ENCODE measurements at places on chromosomes 3 and 15. TPM values are rescaled to one million over a fixed set of nuclear protein-coding genes. Genes with fewer than 3 reads are reported as not detected.

The IL5RA gene
- total RNA-seq: 0.88 TPM

The LRTM1 gene
- 16.1 TPM for total RNA-seq

The CLDN16 gene
- 73.5 TPM for total RNA-seq

The ZNF502 gene
- total RNA-seq: 8.0 TPM

The SLC27A2 gene
- 38.2 TPM for total RNA-seq

The CIB2 gene
- 14.0 TPM for total RNA-seq

The SLC28A2 gene
- total RNA-seq: 0.23 TPM
